ENCODE measurements at places on chromosomes 1 and 21. TPM values are rescaled to one million over a fixed set of nuclear protein-coding genes. Genes with fewer than 3 reads are reported as not detected.

- no peak for DNase-seq
Measured at GRCh38 chr1:203479646-203480045, 4.0 kb downstream of the PRELP start.

DNA sequence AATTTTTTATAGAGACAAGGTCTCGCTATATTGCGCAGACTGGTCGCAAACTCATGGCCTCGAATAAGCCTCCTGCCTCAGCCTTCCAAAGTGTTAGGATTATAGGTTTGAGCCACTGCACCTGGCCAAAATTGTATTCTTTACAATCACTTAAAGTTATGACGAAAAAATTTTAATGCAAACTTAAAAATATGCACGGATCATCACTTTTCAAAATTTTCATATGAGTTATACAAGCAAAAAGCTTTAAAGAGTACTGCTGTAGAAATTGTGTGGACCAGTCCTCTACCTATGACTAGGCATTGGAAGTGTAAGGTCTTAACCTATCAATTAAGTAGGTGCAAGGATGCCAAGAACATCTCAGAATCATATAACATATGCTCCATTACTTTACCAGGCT lies 34.9 kb downstream of the COP1 start:
- no peak for DNase-seq

Gene KLHDC8A
- not detected for total RNA-seq

GRCh38 chr1:203219934-203220333 lies 9.5 kb downstream of the CHIT1 start:
- DNase-seq: no peak

DNA sequence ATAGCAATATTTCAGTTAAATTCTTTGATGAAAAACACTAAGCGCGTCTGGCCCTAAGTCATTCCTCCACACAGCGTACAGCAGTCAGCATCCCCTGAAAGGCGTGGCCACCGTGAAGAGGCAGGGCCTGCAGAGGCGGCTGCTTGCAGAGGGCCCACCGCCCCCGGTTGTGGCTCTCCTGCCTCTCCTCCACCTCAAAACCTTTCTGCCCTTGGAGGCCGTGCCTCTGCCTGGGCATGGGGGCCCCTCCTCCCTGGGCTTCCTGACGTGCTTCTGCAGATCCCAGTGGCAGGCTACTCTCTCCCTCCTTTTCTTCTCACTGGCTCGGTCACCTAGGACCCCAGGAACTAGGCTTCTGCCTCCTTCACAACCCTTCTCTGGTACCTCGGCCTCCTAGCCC lies 16.2 kb downstream of the CLSTN1 start:
- DNase-seq: no peak

DNA sequence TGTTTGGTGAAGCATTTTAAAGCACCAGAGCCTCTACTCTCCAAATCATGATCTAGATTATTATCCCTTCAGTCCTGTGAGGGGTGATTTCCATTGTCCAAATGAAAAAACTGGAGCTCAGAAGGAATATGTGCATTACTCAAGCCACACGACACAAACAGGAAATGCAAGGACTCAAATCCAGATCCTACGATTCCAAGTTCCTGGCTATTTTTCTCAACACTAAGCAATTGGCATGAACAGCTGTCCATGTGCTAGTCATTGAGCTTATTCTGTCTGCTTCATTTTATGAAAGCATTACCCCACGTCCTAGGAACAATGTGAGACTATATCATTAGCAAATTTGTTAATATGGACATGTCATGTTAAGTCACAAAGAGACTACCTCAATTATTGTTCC lies 273.1 kb upstream of the LYPLAL1 start:
- DNase-seq: no peak

- DNase-seq: peak; percentile 76
Measured at GRCh38 chr1:235068158-235069121, 60.2 kb downstream of the TOMM20 start.

Gene WDR64
- total RNA-seq: not detected

Gene CASQ1
- not detected for total RNA-seq

- DNase-seq: no peak
Measured at GRCh38 chr1:65150583-65151263, 2.7 kb downstream of the AK4 start.

- no peak for DNase-seq
Measured at GRCh38 chr1:204997591-204998355, 45.2 kb upstream of the CNTN2 start.

Gene TRIM17
- not detected for total RNA-seq
